ENCODE measurements at places on chromosomes 1 and 21.

DNA sequence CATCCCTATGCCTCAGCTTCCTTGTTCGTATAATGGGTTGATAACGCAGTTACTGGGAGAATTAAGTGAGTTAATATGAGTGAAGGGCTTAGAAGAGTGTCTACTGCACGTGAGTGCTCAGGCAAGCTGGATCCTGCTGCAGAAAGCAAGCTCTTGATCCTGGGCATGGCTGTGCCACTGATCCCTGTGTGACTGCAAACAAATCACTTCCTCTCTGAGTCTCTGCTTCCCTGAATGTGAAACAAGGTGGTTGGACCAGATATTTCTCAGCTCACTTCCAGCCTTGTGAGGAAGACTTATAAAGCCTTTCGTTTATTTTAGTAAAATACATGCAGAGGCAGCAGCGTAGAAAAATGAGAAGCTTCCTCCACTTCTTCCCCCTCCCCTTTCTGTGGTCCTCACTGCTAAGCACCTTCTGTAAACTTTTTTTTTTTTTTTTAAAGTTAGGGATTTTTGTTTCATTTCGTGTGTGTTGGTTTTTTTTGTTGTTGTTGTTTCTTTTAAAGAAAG is 13.8 kb downstream of the PSEN2 start:
- DNase-seq: no peak

DNA sequence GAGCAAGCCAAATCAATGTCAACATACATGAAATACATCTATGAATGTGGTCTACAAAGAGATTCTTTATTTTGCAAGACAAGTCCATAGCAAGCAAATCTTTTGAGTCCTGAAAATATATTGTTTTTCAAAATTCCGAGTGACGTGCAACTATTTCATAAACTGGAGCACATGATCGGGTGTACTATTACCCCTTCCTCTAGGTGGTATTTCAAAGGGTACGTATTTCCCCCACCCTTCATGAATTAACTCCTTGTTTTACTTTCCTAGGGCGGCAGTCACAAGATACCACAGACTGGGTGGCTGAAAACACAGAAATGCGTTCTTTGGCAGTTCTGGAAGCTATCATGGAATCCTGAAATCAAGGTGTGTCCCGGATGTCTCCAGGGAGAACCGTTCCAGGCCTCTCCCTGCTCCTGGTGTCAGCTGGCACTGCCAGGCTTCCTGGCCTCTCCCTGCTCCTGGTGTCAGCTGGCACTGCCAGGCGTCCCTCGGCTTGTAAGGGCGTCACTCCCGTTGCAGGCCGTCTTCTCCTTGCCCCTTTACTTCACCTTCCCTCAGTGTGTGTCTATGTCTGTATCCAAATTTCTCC is 55.3 kb downstream of the RIPK4 start:
- DNase-seq: no peak

GRCh38 chr1:232911027-232911599 is 39.3 kb upstream of the NTPCR start:
- no peak for DNase-seq

GRCh38 chr1:82284213-82284612 is 483.5 kb downstream of the ADGRL2 start:
- DNase-seq: no peak

- no peak for DNase-seq
These were observed 584.2 kb downstream of the NEGR1 start for GRCh38 chr1:71698186-71698585.

GRCh38 chr1:54569339-54569738 is 21.3 kb downstream of the ACOT11 start:
- DNase-seq: peak; percentile 57

DNA sequence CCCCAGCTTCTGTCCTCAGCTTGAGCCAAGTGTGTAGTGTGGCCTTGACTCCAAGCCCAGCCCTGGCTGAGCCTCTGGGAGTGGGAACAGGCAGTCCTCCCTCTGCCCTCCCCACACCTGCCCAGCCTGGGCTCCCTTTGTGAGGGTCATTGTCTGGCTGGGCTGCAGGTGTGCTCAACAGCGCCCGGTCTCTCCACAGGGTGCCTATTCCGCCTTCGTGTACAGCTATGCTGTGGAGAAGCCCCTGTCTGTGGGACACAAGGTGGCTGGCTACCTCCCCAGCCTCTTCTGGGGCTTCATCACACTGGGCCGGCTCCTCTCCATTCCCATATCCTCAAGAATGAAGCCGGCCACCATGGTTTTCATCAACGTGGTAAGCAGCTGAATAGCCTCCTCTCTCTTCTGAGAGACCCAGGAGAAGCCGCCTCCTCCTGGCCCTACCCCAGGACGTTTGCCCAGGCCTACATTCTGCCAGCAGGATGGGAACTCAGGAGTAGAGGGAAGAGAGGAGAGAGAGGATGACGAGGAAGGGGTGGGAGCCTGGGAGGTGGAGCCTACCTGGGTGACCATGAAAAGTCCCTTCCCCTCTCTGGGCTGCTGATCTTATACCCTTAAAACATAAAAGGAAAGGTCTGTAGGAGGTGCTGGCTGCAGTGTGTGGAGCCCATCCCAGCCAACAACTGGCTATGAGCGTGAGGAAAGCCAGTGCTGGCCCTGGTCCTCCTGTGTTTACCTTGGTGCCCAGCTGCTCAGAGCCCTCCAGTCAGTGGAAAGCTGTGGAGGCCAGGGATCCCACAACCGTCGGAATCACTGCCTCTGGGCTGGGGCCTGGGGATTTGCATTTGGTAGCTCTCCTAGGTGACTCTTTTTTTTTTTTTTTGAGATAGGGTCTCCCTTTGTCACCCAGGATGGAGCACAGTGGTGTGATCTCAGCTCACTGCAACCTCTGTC is 45.7 kb downstream of the ELK4 start:
- no peak for DNase-seq

GRCh38 chr1:155092131-155092530 is 13.5 kb downstream of the EFNA3 start:
- no peak for DNase-seq

- DNase-seq: no peak
These were observed 817.9 kb downstream of the PLA2G4A start for GRCh38 chr1:187646536-187647107.

DNA sequence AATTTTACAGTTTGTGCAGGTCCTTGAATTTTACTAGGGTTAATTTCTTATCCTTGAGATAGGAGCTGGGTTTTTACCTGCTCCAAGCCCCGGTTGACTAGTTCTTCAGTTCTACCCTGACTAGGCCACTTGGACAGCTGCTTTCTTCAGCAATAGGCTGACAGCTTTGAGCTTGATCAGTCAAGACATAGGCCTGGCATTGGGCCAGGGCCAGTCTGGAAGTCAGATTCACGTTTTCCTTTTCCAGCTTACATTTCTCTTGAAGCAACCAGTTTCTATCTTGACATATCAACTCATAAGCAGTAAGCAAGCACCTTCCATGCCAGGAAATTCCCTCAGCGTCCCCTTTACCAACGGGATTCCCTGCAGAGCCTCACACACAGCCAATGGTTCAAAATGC is 63.7 kb upstream of the AJAP1 start:
- DNase-seq: no peak

- DNase-seq: no peak
These were observed 514.0 kb upstream of the ADAMTS5 start for GRCh38 chr21:27480841-27481261.

- DNase-seq: peak; percentile 77
These were observed 34.5 kb downstream of the TYW3 start for GRCh38 chr1:74767490-74767889.

- DNase-seq: no peak
These were observed 49.1 kb upstream of the SERBP1 start for GRCh38 chr1:67479146-67479891.

- DNase-seq: no peak
These were observed 27.4 kb downstream of the KCNJ15 start for GRCh38 chr21:38284216-38284615.

- no peak for DNase-seq
These were observed 13.8 kb downstream of the FGGY start for GRCh38 chr1:59310549-59311250.

- DNase-seq: peak; percentile 87
These were observed 28.2 kb upstream of the FCRL4 start for GRCh38 chr1:157626099-157626498.

- DNase-seq: peak; percentile 50
These were observed 4.6 kb upstream of the MMP23B start for GRCh38 chr1:1627261-1627828.

DNA sequence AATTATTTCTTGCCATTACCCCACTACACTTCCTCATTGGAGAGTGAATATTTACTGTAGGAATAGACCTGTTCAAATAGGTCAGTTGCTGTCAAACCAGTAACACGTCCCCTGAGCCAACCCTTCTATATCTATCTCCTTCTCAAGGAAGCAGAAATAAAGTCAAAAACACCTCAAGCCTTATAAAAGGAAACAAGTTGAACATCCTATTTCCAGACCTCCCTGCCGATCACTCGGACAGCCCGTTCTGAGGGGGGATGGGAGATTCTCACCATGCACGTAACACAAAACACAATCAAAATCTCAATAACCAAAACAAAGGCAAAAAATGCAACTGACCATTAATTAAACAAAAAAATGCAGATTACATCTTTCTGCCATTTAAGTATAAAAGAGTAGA is 121.5 kb upstream of the KRTAP19-8 start:
- no peak for DNase-seq

DNA sequence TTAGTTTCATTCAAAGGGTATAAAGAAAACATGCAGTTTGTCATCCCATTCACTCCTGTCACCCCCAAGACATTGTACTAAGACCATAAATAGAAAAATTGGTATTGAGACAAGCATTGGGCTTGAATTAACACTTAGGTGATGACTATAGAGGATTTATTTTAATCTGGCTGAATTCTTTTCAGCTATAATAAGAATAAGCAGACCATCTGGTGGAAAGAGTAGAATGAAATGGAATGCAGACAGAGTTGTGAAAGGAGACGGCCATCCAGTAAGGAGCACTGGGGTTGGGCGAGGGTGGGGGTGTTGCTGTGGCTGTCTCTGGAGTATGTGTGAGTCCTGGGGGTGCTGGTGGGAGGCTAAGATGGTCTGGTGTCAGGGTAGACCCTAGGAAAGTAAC is 125.0 kb upstream of the IVNS1ABP start:
- no peak for DNase-seq

- peak; percentile 70 for DNase-seq
These were observed 38.8 kb upstream of the CLCA4 start for GRCh38 chr1:86507935-86508582.

DNA sequence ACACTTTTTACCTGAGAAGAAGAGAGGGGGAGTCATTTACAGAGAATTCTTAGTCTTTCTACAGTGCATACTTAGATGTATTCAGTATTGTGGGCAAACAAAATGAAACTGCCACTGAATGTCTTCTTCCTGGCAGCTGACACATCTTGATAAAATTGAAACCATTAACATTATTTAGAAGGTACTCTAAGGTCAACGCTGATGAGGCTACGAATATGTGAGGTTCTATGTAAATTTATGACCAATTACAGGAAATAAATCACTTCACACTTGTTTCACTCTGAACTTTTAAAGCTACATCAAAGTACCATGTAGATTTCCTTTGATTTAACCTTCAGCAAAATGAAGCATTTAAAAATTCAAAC is 51.3 kb upstream of the GFI1 start:
- no peak for DNase-seq

DNA sequence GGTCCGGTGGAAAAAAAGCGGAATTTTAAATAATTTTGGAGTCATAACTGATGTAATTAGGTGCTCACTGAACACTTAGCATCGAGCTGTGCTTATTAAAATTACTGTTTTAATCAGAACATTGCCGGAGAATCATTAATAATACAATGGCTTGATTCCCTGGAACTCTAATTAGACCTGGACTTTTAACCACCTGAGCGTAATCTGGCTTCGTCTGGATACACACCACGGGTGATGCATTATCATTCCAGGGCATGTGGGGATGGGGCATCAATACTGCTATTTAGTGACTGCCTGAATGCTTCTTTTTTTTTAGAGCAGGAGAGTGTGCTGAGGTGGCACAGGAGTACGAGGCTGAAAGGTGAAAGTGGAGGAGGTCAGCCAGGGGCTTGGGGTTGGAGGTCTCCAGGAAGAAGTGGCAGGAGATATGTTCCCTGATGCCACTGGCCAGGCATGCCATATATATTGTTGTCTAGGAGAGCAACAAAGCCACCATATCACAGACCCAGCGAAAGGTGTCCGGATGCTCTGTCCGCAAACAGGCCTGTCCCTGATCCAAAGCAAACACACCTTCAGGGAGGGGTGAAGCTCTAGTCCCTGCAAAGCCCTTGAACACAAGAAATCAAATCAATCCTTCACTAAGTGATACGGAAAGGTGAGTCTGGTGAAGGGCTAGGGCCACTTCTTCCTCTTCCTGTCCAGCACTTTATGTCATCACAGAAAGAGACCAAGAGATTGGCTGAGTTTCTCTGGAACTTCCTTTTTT is 125.2 kb downstream of the PLXNA2 start:
- no peak for DNase-seq

DNA sequence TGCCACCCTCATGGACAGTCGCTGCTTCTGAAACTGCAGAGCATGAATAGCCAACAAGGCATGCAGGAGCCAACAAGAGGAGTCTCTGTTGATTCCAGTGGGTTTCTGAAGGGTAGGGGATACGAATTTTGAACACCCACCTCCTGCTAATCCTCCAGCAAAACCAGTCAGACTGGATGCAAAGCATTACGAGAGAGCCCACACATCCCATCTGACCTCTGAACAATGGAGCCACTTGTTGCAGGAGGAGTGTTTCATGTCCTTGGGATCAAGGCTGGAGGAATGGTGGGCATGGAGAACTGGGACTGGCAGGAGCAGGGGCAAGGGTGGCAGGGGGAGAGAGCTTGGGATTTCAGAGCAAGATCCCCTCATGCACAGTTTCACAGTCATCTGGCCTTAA is 1.6 kb downstream of the VTCN1 start:
- DNase-seq: peak; percentile 50

GRCh38 chr1:71231751-71232150 is 150.9 kb upstream of the ZRANB2 start:
- DNase-seq: no peak

- peak; percentile 91 for DNase-seq
These were observed 18.8 kb upstream of the TENT5B start for GRCh38 chr1:27031235-27032118.

- no peak for DNase-seq
These were observed 373.0 kb upstream of the ESRRG start for GRCh38 chr1:217096200-217096599.

All from endodermal cell (in vitro differentiated cells).